B cell (primary cell): ENCODE measurements at places on chromosomes 11 and 22.

DNA sequence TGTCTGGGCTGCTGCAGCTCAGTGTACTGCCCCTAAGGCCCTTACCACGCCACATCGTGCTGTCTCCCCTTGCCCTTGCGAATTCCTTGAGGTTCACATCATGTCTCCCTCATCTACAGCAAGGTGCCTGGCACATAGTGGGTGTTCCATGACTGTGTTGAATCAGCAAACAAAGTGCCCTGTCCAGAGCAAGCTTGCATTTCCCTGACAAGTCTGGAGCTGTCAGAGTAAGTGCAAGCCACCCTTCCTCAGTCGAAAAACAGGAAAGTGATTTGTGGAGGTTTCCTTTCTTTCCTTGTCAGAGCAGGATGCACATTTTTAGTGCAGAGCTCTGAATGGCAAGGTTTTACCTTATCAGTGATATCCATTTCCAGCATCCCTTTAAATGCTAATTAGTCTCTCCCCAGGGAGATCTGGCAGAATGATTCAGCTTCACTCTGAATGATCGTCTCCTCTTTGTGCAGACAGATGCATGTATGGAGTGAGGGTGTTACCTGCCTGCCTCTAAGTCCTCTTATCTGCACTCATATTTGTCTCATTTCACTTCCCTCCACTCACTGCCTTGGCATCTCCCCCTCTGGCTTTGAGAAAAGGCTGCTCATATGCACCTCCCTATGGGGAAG lies 331.2 kb downstream of the TMEM135 start:
- DNase-seq: no peak

- DNase-seq: no peak
These were observed 77.2 kb downstream of the PISD start for GRCh38 chr22:31584804-31585160.

GRCh38 chr22:29400576-29400975 lies 12.2 kb upstream of the AP1B1 start:
- DNase-seq: no peak

DNA sequence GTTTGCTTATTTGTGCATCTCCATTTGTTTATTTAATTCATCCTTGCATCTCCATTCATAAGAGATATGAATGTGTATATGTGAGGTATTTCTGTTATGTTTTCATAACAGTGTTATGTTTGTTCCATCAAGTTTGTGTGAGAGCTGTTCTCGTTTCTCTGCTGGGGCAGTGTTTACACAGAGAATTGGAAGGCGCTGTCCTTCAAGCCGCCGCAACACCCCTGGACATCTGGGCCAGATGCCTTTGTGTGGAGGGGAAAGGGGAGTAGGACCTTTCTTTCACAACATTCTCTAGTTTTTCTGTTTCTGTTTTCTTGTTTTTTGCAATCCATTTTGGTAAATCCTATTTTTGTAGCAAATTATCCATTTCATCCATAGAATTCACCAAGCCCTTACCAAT lies 7.0 kb upstream of the TM7SF2 start:
- DNase-seq: no peak

DNA sequence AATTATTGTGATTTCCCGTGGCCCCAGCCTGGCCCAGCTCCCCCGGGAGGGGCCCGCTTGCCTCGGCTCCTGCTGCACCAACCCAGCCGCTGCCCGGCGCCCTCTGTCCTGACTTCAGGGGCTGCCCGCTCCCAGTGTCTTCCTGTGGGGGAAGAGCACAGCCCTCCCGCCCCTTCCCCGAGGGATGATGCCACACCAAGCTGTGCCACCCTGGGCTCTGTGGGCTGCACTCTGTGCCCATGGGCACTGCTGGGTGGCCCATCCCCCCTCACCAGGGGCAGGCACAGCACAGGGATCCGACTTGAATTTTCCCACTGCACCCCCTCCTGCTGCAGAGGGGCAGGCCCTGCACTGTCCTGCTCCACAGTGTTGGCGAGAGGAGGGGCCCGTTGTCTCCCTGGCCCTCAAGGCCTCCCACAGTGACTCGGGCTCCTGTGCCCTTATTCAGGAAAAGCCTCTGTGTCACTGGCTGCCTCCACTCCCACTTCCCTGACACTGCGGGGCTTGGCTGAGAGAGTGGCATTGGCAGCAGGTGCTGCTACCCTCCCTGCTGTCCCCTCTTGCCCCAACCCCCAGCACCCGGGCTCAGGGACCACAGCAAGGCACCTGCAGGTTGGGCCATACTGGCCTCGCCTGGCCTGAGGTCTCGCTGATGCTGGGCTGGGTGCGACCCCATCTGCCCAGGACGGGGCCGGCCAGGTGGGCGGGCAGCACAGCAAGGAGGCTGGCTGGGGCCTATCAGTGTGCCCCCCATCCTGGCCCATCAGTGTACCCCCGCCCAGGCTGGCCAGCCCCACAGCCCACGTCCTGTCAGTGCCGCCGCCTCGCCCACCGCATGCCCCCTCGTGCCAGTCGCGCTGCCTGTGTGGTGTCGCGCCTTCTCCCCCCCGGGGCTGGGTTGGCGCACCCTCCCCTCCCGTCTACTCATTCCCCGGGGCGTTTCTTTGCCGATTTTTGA lies 3.3 kb upstream of the ANKRD13D start:
- no peak for DNase-seq

DNA sequence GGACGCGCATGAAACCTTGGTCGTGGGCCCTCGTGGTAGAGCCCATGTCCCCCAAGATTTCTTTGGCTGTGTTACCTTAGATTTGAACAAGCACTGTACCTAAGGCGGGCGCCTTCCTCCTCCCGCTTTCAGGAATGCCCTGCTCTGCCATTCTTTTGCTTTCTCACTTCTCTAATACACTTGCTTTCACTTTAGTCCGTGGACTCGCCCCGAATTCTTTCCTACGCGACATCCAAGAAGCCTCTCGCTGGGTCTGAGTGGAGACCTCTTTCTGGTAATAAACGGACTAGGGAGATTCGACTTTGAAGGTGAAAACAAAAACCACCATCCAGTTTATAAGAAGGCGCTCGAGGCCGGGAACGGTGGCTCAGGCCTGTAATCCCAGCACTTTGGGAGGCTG lies 1.2 kb upstream of the NUP50 start:
- peak; percentile 11 for DNase-seq

DNA sequence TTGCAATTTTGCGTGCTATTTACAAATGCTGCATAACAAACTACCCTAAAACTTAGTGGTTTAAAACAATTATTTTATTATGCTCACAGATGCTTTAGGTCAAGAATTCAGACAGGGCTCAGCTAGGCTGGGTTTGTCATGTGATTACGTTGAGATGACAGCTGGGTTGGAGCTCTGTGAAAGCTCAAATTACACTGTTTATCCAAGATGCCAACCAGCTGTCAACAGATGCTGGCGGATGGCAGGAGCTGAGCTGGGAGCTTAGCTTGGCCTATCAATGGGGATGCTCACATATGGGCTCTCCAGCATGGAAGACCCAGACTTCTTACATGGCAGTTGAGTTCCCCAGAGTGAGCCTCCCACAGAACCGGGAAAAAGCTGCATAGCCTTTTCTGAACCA lies 62.7 kb downstream of the STK33 start:
- peak; percentile 6 for DNase-seq

DNA sequence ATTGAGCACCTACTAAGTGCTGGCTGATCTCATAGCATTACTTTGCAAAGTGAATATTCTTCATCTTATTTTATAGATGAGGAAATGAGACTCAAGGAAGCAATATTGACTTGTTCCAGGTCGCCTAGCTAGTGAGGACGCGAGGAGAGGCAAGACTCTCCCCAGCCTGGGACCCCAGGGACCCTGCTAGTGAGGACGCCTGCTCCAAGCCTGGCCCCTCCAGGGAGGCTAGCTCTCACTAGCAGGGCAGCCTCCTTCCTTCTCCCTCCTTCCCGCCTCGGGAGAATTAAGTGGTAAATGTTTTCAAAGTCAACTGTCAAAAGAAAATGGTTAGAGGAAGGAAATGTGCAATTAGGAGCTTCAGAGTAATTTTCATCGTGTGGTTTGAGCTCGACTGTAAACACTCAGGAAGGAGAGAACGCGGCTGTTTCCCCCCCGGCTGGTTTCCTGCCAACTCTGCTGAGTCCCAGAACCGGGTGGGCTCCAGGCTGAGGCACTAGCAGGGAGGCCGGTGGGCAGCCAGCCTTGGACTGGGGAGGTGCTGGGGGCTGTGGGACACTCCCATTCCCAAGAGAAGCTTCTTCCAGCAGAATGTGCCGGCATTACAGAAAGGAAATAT lies 17.9 kb downstream of the MYEOV start:
- DNase-seq: no peak

DNA sequence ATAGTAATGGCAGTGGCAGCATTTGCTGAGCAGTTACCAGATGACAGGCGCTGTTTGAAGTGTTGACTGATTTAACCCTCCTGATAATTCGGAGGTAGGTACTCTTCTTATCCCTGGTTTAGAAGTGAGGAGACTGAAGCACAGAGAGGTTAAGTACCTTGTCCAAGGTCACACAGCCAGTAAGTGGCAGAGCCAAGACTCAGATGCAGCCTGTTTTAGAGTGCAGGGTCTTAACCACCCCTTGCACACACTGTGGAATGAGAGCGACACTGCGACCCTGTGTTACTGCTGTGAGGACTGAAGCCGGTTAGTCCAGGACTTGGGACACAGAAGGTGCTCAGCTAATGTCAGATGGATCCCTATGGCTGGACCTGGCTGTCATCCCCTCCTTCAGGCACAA lies 34.7 kb downstream of the DAGLA start:
- no peak for DNase-seq

DNA sequence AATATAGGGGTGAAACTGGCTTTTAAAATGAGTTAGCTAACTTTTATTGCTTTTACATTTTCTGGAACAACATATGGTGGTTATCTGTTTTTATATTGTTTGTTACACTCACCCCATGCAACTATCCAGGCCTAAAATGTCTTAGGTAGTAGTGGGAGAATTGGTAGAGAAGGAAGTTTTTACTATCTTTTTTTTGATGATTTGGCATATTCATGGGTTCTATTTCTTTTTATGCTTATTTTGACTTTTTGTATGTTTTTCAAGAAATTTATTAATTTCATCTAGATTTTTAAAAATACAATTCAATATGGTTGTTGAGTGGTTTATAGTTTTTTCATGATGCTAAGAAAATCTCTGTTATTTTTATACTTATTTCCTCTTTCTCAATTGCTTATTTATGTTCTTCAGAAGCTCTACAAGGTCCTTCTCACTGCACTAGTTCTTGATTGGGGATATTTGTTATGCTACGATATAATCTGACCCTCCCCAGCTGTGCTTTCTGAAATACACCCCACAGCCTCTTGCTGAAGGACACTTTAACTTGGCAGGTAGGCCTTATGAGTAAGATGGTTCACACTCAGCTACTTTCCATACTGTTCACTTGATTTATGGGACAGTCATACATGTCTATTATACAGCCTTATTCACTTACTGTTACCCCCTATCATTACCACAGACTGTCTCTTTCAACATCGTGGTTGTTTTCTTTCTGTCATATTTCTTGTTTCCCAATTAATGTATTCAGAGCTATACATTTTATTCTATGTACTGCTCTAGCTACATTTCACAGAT lies 431.2 kb downstream of the METTL15 start:
- DNase-seq: no peak

GRCh38 chr22:48627203-48627602 lies 1200.5 kb downstream of the BRD1 start:
- no peak for DNase-seq

DNA sequence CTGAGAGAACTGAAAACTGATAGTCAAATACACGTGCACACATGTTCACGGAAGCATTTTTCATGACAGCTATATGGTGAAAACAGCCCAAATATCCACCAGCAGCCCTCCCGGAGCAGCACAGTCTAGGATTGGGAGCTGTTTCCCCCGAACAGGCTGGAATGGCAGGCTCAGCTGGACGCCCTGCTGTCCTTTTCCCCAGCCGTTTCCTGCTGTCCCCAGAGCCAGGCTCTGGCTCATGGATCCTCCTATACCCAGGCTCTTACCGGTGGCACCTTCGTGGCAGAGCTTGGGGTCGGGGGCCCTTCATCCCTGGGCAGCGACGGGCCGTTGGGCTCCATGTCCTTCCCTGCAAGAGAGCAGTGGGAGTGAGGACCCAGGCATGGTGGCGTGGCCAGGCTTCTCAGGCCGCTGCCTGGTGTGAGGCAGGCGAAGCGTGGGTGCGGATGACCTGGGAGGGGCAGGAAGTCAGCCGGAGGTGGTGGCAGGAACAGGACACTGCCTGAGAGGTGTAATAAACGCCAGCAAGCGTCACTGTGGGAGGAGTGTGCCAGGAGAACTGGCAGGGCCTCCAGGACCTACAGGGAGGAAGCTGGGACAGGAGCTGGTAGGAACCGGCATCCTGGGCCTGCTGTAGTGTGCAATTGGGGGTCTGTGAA lies 38.8 kb downstream of the OSBPL5 start:
- DNase-seq: no peak
